ENCODE measurements at places on chromosomes 5 and 9.
A peak's percentile ranks its signal among the peaks of the same experiment; 100 is the strongest.

DNA sequence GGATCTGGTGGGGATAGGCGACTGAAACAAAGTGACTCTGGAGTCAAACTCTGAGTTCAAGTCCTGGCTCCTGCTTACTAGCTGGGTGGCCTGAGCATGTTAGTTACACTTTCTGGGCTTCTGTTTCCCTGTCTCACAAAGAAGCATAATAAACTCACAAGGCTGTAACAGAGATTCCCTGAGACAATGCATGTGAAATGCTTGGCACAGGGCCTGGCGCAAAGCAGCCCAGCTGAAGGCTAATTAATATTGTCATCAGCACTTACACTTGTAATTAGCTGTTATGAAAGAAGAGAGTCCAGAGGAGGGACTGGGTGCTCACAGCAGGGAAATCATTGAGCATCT, 64.1 kb upstream of the SPOCK1 start:
- peak overlapping the region; percentile 17 for H3K27ac ChIP-seq
- no peaks in the 10 kb centered on the region for H3K27me3 ChIP-seq
- no peak overlapping the region for H3K4me3 ChIP-seq
- no peaks in the 10 kb centered on the region for H3K36me3 ChIP-seq
- H3K4me1 ChIP-seq, result peaks cover 15% of the 10 kb centered on the region

DNA sequence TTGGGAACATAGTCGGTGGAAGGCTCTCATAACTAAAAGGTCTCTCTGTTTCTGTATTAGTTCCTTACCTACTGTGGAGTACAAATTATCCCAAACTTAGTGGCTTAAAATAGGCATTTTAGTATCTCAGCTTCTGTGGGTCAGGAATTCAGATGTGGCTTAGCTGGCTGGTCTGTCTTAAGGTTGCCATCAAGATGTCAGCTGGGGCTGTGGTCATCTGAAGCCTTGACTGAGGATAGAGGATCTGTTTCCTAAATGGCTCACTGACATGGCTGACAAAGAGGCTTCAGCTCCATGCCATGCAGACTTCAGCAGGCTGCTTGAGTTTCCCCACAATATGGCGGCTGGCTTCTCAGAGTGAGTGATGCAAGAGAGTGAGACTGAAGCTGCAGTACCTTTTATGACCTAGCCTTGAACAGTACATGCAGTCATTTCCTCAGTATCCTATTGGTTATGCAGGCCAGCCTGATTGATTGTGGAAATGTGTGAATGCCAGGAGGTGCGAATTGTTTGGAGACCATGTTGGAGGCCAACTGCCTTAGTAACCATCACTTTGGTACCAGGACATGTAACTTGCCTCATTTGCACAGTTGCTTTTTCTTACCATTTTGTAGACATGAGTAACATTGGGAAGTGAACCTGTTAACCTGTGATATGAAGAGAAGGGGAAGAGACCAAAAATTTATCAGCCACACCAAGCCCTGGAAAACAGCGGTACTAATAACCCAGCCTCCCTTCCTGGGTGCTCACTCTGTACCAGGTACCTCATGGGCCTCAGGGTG, 152.8 kb upstream of the IER5L start:
- no peak for DNase-seq
- H3K36me3 ChIP-seq, result peaks cover 6% of the 10 kb centered on the region
- no peak overlapping the region for H3K4me3 ChIP-seq
- H3K27me3 ChIP-seq, result no peaks in the 10 kb centered on the region

DNA sequence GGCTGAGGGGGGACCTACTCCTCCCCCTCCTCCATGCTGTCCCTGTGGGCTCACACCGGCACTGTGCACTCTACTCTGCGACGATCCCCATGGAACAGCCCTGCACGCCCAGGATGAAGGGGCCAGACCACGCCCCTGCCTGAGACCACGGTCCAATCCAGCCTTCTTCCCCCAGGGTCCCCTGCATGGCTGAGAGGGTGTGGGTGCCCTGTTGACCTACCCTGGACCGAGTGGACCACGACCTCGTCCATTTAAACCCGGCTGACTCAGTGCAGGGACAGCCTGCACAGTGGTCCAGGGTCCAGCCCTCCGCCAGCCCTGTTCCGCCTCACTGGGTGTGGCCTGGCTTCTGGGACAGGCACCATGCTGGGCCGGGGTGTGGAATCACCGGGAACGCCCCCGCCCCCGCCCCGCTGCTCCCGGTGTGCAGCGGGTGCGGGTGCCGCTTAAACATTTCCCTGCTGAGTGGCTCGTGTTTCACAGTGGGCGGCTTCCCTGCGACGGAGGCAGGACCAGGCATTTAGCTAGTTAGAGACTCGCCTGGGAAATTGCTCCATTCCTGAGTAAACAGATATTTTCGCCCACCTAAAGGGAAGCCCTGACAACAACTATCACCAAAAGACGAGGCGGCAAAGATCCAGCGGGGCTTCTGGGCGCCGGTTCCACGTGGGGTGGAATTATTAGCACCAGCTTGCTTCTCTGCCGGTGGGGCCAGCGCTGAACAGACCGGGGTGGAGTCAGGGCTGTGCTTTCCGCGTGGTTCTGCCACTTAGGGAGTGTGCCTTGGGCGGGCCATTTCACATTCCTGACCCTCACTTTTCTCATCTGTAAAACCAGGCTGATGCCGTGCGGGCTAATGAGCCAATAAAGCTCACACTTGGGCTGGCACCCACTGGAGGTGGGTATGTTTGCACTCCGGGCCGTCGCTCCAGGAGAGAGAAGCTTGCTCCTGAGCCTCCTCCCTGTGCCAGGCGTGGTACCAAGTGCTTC, 22.6 kb downstream of the DBH start:
- DNase-seq, result no peak
- no peak overlapping the region for H3K4me3 ChIP-seq
- H3K27ac ChIP-seq, result no peak overlapping the region
- H3K27me3 ChIP-seq, result peaks cover 68% of the 10 kb centered on the region

GRCh38 chr9:82790875-82791274, 272.1 kb downstream of the RASEF start:
- no peaks in the 10 kb centered on the region for H3K27me3 ChIP-seq
- no peaks in the 10 kb centered on the region for H3K36me3 ChIP-seq

DNA sequence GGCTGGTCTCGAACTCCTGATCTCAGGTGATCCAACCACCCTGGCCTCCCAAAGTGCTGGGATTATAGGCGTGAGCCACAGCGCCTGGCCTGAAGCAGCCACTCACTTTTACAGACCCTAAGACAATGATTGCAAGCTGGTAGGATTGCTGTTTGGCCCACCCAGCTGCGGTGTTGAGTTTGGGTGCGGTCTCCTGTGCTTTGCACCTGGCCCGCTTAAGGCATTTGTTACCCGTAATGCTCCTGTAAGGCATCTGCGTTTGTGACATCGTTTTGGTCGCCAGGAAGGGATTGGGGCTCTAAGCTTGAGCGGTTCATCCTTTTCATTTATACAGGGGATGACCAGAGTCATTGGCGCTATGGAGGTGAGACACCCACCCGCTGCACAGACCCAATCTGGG, 1.5 kb downstream of the CA9 start:
- peak overlapping the region; percentile 74 for H3K27ac ChIP-seq

DNA sequence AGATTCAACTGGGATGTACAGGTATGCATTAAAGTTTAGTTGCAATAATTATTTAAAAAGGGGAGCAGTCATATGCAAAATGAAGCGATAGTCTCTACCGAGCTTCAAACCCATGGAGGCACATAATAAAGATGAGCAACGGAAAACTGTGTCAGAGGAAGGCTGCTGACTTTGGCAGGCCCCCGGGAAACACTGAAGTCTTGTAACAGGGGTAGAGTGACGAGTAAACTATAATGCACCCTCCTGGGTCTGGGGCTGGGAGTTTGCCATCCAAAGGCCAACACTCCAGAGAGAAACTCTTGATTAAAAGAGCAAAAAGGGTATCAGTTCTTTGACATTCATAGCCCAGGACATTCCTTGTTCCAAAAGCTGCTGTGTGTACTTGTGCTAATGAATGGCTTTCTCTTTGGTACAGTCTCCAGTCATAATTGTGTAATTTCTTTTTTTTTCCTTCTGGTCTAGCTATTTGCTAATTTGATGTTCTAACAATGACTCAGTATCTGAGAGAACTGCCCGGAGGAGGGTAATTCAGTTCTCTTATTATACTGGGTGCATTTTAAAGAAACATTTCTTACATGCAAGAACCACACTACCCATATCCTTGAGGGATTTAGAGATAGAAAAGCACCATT, 59.2 kb downstream of the TNC start:
- peaks cover 17% of the 10 kb centered on the region for H3K4me1 ChIP-seq
- no peak for DNase-seq
- H3K4me3 ChIP-seq, result no peak overlapping the region
- no peaks in the 10 kb centered on the region for H3K27me3 ChIP-seq
- peak overlapping the region; percentile 30 for H3K27ac ChIP-seq

- DNase-seq, result no peak
- no peaks in the 10 kb centered on the region for H3K27me3 ChIP-seq
Observed at GRCh38 chr9:38727497-38728001, 7.6 kb upstream of the FAM240B start.

GRCh38 chr5:90161414-90161813, 248.1 kb downstream of the CETN3 start:
- no peaks in the 10 kb centered on the region for H3K4me1 ChIP-seq
- H3K4me3 ChIP-seq, result no peak overlapping the region
- H3K27ac ChIP-seq, result no peak overlapping the region
- H3K27me3 ChIP-seq, result peaks cover 5% of the 10 kb centered on the region
- DNase-seq, result no peak
- H3K36me3 ChIP-seq, result no peaks in the 10 kb centered on the region

GRCh38 chr5:142404046-142404477, 79.2 kb upstream of the SPRY4 start:
- no peak for DNase-seq
- H3K27me3 ChIP-seq, result no peaks in the 10 kb centered on the region
- no peaks in the 10 kb centered on the region for H3K36me3 ChIP-seq
- no peak overlapping the region for H3K27ac ChIP-seq
- H3K4me1 ChIP-seq, result peaks cover 14% of the 10 kb centered on the region

DNA sequence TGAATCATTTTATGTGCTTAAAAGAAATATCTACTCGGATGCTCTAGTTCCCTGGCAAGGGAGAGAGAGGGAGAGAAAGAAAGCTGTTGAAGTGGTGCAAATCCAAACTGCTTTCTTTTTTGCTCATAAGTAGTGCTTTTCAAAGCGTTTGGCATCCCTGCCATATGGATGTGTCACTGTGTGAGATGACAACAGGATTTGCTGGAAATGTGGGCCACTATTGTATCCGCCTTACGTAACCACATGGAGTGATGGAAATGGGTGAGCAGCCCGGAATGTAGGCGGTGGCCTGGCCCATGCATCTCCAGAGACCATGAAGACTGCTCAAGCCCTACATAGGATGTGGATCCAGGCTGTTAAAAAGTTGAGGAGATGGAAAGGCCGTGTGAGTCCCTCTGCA, 30.8 kb downstream of the TJP2 start:
- H3K36me3 ChIP-seq, result 0 out of 2 replicates have a peak, but pooled peaks cover 3% of the 10 kb centered on the region
- peaks cover 7% of the 10 kb centered on the region for H3K4me1 ChIP-seq
- H3K27me3 ChIP-seq, result no peaks in the 10 kb centered on the region
- H3K4me3 ChIP-seq, result no peak overlapping the region

DNA sequence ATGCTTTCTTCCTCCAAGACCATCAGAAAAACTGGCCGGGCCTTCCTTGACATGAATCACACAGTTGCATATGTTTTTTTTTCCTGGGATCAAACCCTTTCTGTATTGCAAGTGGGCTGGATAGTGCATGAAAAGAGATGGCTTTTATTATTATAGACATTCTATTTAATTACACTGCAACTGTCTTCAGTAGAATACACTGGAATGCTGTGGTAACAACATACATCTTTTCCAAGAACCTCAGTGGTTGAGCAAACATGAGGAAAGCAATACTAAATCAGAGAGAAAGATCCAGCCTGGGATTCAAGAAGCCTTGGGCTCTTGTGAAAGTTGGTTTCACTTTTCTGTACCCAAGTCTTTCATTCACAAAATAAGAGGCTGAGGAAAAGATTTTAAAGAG, 193.0 kb downstream of the DMAC1 start:
- no peaks in the 10 kb centered on the region for H3K4me1 ChIP-seq
- no peaks in the 10 kb centered on the region for H3K36me3 ChIP-seq
- H3K27ac ChIP-seq, result no peak overlapping the region
- no peak for DNase-seq
- no peaks in the 10 kb centered on the region for H3K27me3 ChIP-seq

GRCh38 chr5:67878933-67879332, 336.6 kb upstream of the PIK3R1 start:
- H3K27me3 ChIP-seq, result no peaks in the 10 kb centered on the region
- peak overlapping the region; percentile 76 for H3K27ac ChIP-seq
- DNase-seq, result no peak
- peaks cover 30% of the 10 kb centered on the region for H3K4me1 ChIP-seq
- no peaks in the 10 kb centered on the region for H3K36me3 ChIP-seq

DNA sequence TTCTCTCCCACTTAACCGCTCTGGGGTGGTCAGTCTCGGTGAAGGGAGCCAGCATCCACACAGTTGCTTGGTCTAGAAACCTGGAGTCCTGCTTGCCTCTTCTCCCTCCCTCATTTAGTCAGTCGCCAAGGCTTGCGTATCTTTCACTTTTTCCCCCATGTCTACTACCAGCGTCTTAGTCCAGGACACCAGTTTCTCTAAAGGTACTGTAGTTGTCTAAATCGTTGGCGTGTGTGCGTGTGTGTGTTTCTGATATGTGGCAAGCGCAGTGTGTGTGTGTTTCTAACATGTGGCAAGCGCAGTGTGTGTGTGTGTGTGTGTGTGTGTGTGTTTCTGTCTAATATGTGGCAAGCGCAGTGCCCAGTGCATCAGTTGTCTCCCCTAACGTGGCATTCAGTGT, 641 bp downstream of the ATP6V1G1 start:
- H3K4me1 ChIP-seq, result peaks cover 32% of the 10 kb centered on the region
- no peaks in the 10 kb centered on the region for H3K27me3 ChIP-seq
- peaks cover 21% of the 10 kb centered on the region for H3K36me3 ChIP-seq

GRCh38 chr5:72554897-72555296, 47.7 kb upstream of the ZNF366 start:
- DNase-seq, result no peak
- H3K36me3 ChIP-seq, result no peaks in the 10 kb centered on the region
- H3K27ac ChIP-seq, result no peak overlapping the region
- no peaks in the 10 kb centered on the region for H3K27me3 ChIP-seq
- peaks cover 15% of the 10 kb centered on the region for H3K4me1 ChIP-seq
- H3K4me3 ChIP-seq, result no peak overlapping the region

GRCh38 chr5:11082404-11082945, 321.4 kb upstream of the DAP start:
- peaks cover 19% of the 10 kb centered on the region for H3K27me3 ChIP-seq
- H3K4me1 ChIP-seq, result no peaks in the 10 kb centered on the region
- no peak overlapping the region for H3K27ac ChIP-seq
- DNase-seq, result no peak
- H3K4me3 ChIP-seq, result no peak overlapping the region

DNA sequence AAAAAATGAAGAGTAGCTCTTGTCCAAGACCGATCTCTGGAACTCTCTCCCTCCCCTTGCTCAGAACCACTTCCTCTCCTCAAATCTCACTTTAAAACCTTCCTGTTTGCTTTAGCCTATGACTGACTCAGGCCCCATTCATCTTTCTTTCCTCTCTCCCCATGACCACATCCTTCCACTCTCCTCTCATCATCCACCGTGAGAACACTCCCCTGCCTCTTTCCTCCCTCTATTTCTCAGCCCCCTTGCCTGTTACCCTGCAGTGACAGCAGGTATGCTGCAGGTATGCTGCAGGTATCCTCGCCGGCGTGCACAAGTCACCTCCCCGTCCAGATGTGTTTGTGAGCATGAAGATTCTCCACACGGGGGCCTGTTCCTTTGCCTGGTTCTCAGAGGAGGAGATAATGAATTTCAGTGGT, 505.3 kb downstream of the CCDC171 start:
- H3K36me3 ChIP-seq, result no peaks in the 10 kb centered on the region
- H3K4me1 ChIP-seq, result peaks cover 23% of the 10 kb centered on the region
- H3K27me3 ChIP-seq, result no peaks in the 10 kb centered on the region
- no peak overlapping the region for H3K4me3 ChIP-seq
- peak overlapping the region; percentile 64 for H3K27ac ChIP-seq

Data from RWPE2 (cell line).